ENCODE measurements at places on chromosomes 16 and 17.

DNA sequence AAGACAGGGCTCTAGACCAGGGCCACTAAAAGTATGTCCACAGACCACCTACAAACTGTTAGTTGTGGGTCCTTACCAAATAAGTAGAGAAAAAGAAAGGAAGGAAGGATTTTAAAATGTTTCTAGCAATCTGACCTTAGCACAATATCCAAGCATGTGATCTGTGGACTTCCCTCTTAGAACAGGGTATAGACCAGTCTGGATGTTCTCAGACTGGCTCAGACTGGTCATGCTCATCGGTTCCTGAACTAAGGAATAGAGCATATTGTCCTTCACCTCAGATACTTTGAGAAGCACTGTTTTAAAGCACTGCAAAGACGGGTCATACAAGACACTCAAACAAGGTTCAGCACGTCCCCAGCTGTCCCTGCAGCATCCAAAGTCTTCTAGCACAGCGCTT lies 25.8 kb downstream of the CUEDC1 start:
- no peak for DNase-seq

DNA sequence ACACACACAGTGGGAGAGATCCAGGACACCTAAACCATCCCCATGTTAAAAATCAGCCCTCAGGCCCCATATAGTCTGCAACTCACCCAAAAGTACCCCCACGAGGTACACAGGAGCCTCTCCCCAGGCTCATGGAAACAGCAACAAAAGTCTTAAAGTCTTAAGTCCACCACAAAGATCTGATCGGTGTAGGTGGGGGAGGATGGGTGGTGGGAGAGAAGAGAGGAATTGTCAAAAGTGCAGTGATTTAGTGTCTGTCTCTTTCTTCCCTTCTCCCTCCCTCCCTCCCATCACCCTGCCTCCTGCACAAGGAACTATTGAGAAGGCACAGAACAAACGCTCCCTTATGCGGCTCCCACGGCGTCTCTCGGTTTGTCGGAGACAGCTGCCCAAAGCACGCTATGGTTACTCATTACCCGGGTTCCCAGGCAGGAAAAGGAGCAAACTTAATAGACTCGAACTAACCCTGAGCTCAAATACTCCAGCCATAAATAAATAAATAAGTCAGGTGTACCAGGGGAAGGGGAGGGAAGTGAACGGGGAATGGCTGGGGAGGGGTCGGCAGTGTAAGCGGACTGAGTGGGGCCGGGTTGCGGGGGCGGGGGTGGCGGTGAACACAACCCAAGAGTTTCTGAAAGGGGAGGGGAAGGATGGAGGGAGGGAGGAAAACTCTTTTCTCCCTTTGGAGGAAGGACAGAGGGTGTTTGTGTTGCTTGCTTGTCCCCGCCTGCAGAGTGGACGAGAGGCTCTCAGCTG lies 477.4 kb downstream of the SLC39A11 start:
- DNase-seq, result no peak

DNA sequence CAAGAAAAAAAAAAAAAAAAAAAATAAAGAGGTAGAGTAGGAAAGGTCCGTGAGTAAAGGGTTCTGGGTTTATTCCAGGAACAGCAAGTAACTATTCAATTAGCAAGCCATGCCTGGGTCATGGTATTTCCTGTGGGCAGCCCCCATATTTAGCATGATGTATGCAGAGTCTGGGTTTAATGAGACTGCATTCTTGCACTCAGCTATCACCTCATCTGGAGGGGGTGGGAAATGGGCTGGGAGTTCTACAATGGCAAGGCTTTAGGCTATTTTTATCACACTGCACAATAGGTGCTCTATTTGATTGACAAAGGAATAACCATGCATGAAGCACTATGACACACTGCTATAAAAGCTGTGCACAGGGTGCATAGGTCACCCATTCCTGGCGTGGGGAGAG lies 104.0 kb upstream of the CCL2 start:
- DNase-seq, result no peak

DNA sequence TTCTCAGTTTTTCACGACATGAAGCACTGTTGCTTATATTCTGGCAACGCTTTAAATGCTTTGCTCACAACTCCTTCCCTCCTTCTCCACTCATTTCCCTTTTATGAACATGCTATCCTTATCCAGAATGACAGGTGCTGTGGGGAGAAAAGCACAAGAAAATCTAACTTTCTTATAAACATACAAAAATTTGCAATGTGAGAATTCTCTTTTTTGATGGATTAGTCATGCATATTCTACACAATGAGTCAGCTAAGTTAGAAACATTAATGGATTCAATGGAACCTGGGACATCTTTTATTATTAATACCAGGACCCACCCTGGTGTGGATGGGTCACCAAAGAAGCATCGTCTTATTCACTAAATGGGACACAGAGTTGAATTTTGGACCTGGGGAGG lies 234.6 kb upstream of the CDH5 start:
- DNase-seq, result no peak

DNA sequence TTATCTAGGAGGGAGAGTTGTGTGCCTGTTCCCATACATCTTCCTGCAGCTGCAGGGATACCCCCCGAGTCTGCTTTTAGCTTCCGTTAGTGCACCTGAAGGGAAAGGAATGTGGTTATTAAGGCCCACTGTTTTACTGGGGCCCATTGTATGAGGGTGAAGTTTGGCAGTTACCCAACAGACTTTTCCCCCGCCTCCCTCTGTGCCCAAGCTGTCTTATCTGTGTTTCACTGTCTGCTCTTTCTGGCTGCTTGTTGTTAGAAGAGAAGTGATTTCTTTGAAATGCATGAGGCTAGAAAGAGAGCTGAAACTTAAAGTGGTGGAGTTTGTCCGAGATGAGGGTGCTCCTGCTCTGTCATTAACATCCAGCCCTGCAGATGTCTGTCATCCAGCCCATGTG lies 7.4 kb upstream of the OR1A2 start:
- DNase-seq, result no peak

DNA sequence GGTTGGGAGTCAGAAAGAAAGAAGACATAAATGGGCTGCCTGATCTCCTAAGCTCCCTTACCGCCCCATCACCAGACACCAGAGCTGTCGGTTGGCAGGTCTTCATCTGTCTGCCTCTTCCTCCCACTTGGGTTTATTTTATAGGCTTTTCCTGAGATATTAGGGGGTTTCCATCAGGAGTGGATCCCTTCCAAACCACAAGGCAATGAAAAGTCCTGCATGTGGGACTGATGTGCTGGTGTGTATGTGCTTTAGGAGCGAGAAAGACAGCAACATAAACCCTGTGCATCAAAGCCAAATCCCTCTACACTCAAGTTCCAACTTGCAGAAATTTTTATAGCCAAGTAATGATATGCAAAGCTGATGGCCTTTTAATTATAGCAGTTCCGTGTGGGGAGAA lies 389.5 kb downstream of the SLC39A11 start:
- DNase-seq, result no peak
